ENCODE measurements at places on chromosomes 1 and 21. TPM values are rescaled to one million over a fixed set of nuclear protein-coding genes. Genes with fewer than 3 reads are reported as not detected.

DNA sequence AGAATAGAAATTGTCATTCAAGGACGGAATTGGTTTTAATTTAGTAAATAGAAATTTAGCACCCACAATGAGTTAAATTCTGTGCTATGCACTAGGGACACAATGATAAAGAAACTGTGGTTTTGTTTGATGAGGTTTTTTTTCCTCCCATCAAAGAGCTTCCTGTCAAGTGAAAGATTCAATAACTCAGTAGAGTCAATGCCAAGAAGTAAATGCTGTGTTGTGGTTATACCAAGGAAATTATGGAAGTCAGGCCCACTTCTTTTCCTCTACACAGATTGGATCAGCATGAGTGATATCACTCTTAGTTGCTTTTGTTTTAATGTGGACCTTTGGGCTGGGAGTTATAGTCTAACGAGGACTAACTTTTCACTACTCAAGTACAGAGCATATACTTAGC lies 1269.6 kb upstream of the ADGRL2 start:
- H3K36me3 ChIP-seq, result no peaks in the 10 kb centered on the region
- no peaks in the 10 kb centered on the region for H3K27me3 ChIP-seq
- H3K27ac ChIP-seq, result no peak overlapping the region
- DNase-seq, result no peak
- no peak overlapping the region for H3K4me3 ChIP-seq

GRCh38 chr1:37699147-37699546 lies 6.8 kb downstream of the CDCA8 start:
- H3K4me3 ChIP-seq, result no peak overlapping the region
- no peaks in the 10 kb centered on the region for H3K27me3 ChIP-seq
- no peak for DNase-seq
- H3K36me3 ChIP-seq, result peaks cover 65% of the 10 kb centered on the region
- H3K27ac ChIP-seq, result no peak overlapping the region
- no peaks in the 10 kb centered on the region for H3K4me1 ChIP-seq

- H3K36me3 ChIP-seq, result no peaks in the 10 kb centered on the region
- H3K27ac ChIP-seq, result no peak overlapping the region
- H3K4me3 ChIP-seq, result no peak overlapping the region
- H3K27me3 ChIP-seq, result no peaks in the 10 kb centered on the region
These were observed 239.5 kb downstream of the RYR2 start for GRCh38 chr1:237281481-237281880.

Gene KLHDC9
- total RNA-seq, result 6.5 TPM

DNA sequence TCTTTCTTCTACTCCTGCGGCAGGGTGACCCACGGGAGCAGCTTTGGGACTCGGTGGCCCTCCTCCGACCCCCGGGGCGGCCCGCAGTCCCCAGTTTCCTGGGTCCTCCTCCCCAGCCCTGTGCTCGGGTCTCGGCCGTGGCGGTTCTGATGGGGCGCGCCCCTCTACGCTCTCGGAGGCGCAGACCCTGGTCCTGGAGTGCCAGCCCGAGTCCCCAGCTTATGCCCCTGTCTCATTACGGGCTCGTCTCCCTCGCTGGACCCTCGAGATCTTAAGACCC lies 430 bp downstream of the BTG2 start:
- H3K27me3 ChIP-seq, result peaks cover 44% of the 10 kb centered on the region
- DNase-seq, result no peak
- H3K27ac ChIP-seq, result no peak overlapping the region
- H3K4me3 ChIP-seq, result peak overlapping the region; percentile 77

Gene FCER1A
- total RNA-seq, result not detected

DNA sequence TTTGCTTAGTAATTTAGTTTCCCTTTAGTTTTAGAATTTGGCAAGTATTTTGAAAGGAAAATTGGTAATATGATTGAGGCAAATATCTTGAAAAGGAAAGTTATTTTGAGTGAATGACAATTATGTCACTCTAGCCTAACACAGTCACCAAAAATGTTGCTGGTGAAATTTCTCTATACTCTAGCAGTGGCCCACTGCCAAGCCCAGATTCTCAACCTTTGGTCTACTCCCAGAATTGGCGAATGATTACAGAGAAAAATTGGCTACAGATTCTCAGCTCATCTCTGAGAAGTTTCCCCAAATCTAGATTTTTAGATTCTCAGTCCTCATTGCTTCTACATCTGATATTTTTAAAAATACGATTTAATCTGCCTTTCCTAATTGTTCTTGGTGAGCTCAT lies 84.9 kb downstream of the PIGK start:
- no peaks in the 10 kb centered on the region for H3K4me1 ChIP-seq
- no peaks in the 10 kb centered on the region for H3K27me3 ChIP-seq
- H3K27ac ChIP-seq, result no peak overlapping the region
- no peaks in the 10 kb centered on the region for H3K36me3 ChIP-seq
- DNase-seq, result no peak
